ENCODE measurements at places on chromosomes 1 and 21.

DNA sequence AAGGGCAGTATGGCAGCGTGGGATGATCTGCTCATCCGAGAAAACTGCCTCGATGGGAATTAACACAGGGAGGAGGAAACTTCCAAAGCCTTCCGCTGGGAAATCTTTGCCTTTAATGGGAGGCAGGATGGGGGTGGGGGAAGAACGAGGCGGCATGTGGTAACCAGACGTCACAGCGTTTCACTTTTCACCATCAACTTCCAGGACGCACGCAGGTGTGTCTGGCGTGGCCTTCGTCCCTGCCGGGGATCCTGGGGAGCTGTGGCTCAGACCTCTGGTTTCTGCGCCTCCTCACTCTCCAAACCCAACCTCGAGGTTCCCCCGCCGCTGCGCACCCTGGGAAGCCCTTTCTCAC lies 282 bp downstream of the RSPH1 start:
- DNase-seq: no peak

DNA sequence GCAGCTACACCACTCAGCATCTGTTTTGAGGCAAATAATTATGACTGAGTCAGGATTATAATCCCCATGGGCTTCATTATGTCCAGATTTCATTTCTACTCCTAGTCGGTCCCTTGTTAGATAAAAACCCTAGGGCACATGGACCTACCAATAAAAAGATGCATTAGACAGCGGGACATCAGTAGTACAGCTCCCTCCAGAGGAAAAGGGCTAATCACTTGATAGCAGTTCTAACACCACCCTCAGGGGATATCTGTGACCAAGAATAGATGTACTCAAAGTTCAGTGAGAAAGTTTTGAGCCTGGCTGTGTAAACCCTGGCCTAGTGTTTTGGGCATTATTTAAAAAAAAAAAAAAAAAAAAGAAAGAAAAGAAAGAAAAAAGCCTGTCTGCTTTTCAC lies 10.0 kb downstream of the GJA8 start:
- DNase-seq: no peak

GRCh38 chr1:43315481-43315880 lies 14.7 kb downstream of the TIE1 start:
- DNase-seq: no peak

DNA sequence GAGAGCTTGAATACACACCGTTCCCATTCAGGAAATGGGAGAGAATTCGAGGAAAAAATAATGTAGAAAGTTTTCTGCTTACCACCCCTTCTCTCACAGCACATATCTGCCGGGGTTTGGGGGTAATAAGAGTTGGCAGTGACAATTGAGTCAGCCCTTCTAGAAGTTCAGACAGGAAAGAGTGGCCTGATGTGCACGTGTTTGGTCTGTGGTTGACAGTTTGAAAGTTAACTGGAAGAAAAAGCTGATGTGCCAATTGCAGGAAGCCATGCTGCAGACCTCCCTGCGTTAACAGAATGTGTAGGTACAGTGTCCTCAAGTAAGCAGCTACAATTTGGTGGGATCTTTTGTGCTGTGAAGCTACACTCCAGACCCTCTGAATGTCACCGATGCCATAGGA lies 50.9 kb downstream of the DHX9 start:
- no peak for DNase-seq

DNA sequence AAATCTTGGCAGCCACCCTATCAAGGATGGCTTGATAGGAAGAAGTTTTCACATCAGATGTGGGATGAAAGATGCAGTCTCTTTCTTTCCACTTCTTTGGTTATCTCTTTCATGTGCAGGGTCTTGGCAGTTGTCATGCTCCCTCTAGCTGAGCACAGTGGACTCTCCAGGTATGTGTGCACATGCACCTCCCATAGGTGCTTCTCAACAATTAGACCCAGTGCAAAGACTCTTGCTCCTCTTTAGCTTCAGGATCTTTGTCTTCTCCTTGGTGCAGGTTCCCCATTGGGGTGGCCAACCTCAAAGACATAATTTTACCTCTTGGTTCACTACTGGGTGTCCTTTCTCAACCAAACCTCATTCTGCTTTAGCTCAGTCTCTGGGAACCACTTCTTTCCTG lies 80.7 kb downstream of the TBX15 start:
- no peak for DNase-seq

- no peak for DNase-seq
Measured at GRCh38 chr1:153483776-153484175, 23.3 kb upstream of the S100A7 start.

- DNase-seq: no peak
Measured at GRCh38 chr1:160090760-160091159, 7.7 kb downstream of the IGSF8 start.

- DNase-seq: no peak
Measured at GRCh38 chr1:53755874-53756273, 16.9 kb upstream of the GLIS1 start.

- no peak for DNase-seq
Measured at GRCh38 chr1:175742790-175743459, 470 bp downstream of the TNR start.

GRCh38 chr1:24094554-24094953 lies 17.4 kb downstream of the MYOM3 start:
- DNase-seq: no peak

GRCh38 chr1:16110884-16111283 lies 37.4 kb upstream of the FAM131C start:
- DNase-seq: no peak

- no peak for DNase-seq
Measured at GRCh38 chr1:100100202-100100601, 32.5 kb downstream of the SASS6 start.

DNA sequence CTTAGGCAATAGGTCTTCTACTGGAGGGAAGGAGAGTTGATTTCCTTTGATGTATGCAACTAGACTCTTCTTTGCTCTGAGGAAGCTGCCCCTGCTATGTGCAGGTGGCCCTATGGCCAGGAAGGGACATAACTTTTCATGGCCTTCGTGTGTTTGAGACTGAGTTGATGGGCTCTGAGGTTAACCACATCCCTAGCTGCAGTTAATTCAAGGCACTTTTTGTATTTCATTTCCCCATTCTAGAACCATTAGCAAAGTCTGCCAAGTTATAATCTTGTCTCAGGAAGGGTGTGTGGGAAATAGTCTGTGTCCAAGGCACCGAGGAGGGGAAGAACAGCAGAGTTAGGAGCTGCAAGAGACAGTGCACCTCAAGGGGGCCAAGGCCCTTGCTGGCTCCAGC lies 2.5 kb downstream of the FCRL4 start:
- no peak for DNase-seq

DNA sequence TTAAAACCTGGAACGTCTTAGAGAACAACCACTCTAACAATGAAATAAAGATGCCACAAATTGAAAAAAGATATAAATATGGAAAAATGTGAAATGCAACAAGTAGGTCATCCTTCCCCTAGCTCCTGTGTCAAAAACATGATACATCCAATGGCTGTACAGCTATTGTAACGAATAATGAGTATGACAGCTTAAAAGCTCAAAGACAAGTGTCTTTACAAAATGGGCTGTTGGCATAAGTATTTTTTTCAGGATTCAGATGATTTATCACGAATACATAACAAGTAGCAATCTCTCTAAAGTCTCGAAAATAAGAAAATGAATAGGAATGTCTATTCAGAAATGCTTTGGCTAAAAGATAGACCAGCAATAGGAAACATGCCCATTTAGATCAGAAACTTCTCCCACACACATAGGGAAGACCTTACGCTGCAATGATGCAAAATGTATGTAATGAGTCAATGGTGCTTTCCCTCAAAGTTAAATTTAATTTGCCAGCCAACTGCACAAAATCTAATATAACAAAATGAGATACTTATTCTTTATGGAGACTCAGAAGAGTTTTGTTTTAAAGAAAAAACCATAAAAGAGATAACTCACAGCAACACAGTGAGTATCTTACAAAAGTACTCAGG lies 8.3 kb downstream of the TGFBR3 start:
- DNase-seq: no peak

GRCh38 chr1:33122483-33123178 lies 41.7 kb downstream of the AZIN2 start:
- no peak for DNase-seq

GRCh38 chr1:154434346-154435085 lies 29.4 kb downstream of the IL6R start:
- no peak for DNase-seq

- no peak for DNase-seq
Measured at GRCh38 chr1:197519741-197520334, 251.8 kb downstream of the CRB1 start.

DNA sequence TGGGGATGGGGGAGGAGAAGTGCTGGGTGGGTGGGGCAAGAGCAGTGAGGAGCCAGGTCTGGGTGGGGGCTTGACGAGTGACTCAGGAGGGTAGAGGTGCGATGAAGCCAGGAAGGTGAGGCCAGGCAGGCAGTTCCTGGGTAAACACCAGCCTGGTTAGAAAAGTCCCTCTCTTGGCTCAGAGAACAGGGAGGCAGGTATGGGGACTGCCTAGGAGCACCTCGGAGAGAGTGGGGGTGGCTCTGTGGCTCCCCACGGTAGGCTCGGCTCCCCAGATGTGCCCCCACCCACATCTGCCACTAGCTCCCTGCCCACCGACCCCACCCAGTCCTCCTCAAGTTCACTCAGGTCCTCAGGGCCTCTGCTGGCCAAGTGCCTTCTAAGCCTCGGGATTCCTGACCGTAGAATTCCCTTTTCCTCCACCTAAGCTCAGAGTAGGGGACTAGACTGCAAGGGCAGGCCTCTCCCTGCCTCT lies 1.2 kb downstream of the HSPG2 start:
- DNase-seq: no peak

DNA sequence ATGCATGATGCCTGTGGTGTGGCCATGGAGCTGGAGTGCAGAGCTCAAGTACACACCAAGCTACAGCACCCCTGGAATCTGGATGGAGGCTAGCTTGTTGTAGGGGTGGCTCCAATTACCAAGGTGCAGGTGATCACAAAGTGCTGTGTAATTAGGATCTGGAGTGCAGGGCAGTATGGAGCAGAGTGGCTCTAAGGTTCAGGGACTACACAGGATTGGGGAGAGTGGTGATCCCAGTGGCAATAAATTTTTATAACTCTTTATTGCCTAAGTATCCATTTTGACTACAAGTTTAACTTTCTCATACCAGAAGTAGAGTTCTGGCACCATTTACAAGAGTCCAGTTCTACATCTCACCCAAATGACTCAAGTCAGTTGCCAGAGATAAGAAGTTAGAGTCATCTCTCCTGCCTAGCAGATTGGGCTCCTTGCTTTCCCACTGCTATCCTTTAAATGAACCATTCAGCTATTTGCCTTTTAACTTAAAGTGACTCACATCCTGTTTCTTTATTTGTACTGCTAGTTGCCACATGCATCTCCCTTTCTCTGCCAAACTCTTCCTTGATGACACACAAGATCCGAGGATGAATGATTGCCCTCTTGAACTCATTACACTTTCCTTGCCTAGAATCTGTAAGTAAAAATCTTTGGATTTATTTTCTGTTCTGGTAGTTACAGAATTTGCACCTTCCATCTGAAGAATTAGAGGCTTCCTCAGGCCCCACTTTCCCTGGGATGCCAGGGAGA lies 427.2 kb downstream of the KCNT2 start:
- no peak for DNase-seq

DNA sequence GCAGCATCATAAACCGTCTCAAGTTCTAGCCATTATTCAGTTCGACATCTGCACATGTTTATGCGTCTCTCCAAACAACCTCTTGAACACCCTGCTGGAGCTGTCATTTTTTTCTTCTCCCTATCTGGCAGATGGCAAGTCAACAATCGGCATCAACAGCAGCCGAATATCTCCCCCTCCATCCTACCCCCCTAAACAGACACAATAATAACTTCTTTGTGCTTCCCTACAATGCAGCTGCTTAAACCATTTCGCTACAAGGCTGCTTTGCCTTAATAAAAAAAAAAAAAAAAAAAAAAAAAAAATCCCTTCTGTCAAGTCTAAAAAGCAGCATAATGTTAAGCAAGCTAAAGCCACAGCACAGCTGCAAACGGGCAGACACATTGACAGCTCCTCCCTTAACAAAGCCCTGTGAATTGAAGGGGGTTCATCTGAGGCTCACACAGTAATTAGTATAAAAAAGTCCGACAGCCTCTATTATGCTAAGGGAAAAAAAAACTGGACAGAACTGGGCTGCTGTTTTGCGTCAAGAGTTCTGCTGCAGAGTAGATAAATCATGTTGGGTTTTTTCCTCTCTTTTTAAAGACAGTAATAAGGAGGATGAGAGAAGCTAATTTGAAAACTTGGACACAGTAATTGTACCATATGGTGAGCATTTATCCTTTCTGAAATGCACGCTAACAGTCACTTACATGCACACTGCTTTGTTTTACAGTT lies 136.4 kb downstream of the AKT3 start:
- no peak for DNase-seq

DNA sequence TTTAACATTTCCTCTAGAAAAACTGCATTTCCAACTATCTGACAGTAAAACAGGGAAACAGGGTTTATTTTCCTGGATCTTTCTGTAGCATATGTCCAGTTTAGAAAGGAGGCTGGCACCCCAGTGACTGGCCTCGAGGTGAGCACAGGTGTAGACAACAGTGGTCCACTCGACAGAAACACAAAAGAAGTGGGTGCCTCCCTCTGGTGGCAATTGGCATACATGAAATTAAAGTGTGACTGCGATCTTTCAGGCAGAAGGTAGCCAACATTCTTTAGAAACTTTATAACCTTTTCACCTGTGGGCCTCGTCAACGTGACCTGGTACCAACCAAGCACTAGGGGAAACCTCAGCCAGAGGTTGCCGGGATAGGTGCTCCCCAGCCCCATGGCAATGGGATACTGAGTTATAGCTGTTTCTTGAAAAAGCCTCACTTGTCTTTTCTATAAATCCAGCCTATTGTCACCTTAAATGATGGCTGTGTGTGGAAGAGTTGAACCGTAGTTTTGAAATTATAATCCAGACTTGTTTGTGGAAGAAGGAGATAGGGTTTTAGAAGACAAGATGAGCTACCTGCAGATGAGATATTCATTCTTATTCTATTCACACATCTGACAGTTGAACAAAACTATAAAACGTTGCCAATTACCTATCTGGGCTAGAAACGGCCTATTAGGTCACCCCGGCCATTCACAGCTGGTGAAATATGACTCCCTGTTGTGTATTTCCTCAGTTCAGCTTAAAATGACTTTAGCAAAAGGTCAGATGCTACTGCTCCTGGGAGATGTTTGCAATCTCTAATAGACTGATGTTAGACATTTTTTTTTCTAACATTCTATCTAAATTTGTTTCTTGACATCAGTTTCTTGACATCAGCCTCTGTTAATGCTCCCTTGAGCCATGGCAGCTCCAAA lies 44.3 kb downstream of the PCP4 start:
- DNase-seq: no peak

DNA sequence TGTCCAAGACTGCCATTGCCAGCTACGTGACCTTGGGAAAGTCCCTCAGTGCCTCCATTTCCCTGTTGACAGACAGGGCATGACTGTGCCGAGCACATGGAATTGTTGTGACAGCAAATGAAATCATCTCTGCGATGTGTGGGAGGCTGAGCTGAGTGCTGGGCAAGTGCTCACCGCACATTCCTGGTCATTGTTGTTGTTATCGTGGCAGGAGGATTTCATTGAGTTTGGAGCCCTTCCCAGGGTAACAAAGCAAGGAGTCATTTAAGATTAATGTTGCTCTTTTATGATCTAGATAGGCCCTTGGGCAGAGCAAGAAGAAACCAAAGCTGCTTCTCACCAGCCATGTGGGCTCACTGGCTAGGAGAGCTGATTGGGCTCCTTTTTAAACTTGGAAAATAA lies 39.6 kb upstream of the ITPKB start:
- no peak for DNase-seq
